Substantia nigra (tissue), 51 donors: ENCODE measurements at places on chromosomes 1 and 21.

- DNase-seq: no peak
These were observed 66.4 kb downstream of the PSMG1 start for GRCh38 chr21:39116761-39117439.

GRCh38 chr1:76292418-76293184, 218.1 kb downstream of the ST6GALNAC3 start:
- no peak for DNase-seq

DNA sequence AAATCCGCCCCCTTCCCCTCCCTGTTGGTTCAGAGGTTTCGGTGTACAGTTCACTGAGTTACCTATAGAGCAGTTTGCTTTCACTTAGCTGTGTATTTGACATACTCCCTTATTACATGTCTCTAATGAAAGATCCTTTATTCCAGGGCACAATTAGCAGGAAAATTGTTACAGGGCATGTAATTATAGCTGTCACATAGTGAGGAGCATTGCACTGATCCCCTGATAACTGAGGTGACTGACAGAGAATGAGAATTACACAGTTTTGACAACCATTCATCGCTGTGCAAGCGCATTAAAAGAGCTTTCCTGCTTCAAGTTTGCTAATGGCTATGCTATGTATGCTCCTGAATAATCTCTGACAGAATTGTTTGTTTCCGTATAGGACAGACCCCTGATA, 26.9 kb downstream of the DAP3 start:
- no peak for DNase-seq

DNA sequence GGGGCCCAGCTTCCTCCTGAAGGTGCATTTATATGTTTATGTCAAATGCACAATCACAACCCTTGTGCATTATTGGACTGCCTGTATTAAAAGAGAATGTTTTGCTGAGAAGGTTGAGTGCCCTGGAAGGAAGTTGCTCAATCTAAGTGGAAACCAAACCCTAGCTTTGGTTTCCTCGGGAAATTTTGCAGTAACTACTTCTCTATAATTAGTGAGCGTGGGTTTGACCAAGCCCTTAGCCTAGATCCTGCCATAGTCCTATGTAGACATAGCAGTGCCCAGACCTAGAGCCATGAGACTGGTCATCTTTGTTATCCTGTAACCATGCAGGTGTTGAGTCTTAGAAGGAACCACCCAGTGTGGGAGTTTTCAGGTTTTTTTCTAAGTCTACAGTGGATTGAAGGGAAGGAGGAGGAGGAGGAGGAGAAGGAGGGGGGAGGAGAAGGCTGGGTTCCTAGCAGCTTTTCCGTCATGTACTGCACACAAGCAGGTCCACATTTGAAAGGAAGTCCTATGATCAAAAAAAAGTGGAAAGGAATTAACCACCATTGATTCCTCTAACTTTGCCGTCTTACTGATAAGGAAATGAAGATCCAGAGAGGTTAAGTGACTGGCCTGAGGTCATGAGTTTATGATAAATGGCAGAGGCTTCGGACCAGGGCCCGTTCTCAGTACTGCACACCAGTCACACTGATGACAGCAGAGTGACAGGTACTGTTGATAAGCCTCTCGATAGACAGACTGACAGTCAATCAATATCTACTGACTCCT, 72.2 kb upstream of the LYST start:
- DNase-seq: no peak

DNA sequence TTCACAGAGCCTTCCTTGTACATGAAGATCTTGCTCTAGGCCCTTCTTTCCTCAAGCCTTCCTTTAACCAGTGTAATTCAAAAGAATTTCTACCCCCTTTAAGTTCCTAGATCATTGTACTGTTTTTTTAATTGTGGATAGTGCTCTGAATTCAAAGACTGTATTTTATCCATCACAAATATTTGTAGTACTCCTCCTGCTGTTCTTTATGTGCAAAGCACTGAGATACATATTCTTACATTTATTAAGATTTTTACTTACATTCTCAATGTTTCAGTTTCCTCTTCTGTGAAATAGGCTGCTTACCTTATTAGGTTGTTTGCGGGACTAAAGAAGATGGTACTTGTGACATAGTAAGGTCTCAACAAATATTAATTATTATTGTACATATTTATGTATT, 168.8 kb upstream of the PDE4B start:
- no peak for DNase-seq

GRCh38 chr1:12095452-12096263, 32.6 kb downstream of the TNFRSF8 start:
- DNase-seq: no peak

DNA sequence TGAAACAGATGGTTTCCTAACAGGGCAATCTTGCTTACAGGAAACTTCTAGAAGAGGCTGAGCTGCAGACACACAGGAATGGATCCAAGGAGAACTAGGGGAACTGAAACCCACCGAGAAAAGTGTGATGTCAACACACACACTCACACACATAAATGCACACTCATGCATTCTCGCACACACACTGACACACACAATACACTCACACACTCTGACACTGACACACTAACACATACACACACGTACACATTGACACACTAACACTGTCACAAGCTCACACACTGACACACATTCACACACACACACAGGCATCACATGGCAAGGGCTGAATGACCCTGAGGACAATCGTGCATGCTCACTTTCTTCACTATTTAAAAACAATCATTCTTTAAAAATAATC, 142.7 kb downstream of the NPHP4 start:
- no peak for DNase-seq

GRCh38 chr21:38295997-38296764, 39.4 kb downstream of the KCNJ15 start:
- DNase-seq: no peak

DNA sequence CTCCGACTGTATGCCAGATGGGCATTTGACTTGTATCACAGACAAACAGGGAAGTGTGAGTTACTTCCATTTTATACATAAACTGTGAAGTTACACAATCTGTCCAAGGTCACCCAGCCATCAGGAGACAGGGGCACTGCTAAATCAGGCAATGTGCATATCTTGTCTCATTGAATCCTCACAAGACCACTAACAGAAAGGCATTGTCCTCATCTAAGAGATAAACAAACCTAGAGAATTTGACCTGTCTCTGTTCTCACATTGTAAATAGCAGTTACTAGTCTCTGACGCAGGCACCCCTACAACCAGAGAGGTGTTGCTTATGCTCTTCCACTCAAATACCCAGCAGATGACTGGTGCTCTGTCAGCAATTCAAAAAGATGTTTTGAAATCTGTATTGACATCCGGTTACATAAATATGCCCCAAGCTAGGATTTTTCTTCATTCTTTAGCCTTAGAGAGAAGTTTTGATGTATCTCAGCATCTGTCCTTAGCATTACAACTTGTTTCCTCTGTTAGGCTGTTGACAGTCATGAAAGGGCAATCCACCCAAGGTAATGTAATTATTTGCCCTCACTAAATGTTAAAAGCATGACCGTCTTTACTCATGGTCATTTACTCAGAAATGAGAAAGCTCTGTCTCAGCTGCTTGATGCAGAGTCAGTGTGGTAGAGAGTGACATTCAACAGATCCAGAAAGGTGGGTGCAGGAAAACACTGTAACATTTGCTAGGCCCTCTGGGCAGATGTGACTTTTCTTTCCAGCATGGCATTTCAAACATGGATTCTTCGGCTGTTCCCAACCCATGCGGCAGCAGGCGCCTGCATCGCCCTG, 51.9 kb upstream of the ZNF326 start:
- DNase-seq: no peak

DNA sequence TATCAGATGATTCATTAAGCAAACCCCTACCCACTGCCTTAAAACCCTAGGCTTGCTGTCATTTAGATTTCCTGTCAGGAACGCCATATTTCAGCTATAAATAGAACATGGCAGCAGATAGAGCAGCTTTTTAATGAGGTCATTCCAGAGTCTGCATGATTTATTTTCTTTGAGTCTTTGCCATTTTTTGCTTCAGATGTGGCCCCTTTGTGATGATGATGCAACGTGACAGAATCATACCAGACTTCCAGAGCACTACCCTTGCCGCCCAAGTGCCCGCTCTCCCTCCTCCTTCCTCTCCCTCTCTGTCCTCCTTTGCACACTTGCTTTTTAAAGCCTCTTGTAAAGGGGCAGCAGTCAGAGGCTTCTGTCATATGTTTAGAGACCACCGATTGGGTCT, 55.5 kb upstream of the TRIM67 start:
- DNase-seq: no peak

- DNase-seq: no peak
These were observed 22.5 kb upstream of the KHDRBS1 start for GRCh38 chr1:31991182-31991581.

DNA sequence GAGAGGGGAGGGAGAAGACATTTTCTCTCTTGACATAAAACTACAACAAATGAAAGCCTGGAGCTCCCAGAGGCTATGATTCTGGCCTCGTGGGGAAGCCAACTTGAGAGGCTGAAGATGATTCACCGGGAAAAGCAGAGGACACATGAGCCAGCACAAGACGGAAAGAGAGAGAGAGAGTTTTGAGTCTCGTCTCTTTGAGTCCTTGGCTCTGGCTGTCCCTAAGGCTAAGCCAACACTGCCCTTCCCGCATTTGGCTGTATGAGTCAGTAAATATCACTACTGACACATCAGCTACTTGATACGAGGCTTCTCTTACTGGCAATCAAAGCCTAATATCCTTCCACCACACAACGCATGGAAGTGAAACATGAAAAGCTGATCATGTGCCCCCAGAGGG, 95.5 kb downstream of the GRIK3 start:
- DNase-seq: no peak

- DNase-seq: no peak
These were observed 24.8 kb downstream of the F11R start for GRCh38 chr1:160996178-160996577.

- DNase-seq: no peak
These were observed 67.9 kb upstream of the ARID1A start for GRCh38 chr1:26627954-26628353.

DNA sequence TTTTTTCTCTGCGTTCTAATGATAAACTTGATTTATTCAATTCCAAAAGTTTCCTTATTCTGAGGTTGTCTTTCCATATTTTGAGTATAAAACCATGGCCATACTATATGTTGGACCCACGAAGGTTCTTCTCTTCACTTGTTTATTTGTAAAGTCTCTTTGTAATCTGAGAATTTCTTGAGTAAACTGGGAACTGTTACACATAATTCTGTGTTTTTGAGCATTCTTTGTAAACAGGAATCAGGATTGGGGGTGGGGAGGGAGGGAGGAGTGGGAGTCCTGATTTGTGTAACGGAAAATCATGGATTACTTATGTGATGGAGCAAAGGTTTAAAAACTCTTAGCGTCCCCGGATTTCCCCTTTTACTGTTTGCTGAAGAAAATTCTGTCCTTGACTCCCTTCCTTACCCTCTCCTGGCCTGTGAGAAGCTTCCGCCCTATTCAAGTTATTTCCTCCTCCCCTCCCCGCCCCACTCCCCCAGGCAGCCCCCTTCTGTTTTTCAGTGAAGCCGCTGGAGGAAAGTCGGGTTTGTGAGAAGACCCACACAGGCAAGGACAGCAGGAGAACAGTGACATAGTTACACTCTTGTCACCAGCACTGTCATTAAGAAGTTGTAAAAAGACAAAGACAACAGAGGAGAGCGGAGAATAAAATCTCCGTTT, 6.4 kb upstream of the NBPF11 start:
- DNase-seq: no peak

- DNase-seq: no peak
These were observed 67.9 kb upstream of the ZNF326 start for GRCh38 chr1:89927049-89927448.

DNA sequence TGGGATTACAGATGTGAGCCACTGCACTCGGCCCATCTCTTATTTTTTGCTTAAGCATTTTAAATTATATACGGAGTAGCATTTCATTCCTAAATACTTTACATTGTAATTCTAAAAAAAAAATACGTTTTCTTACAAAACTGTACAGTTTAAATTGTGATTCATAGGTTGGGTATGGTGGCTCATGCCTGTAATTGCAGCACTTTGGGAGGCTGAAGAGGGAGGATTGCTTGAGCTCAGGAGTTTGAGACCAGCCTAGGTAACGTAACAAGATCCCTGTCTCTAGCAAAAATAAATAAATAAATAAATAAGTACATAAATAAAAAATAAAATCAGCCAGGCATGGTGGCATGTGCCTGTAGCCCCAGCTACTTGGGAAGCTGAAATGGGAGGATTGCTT, 24.6 kb downstream of the TBCE start:
- DNase-seq: no peak

DNA sequence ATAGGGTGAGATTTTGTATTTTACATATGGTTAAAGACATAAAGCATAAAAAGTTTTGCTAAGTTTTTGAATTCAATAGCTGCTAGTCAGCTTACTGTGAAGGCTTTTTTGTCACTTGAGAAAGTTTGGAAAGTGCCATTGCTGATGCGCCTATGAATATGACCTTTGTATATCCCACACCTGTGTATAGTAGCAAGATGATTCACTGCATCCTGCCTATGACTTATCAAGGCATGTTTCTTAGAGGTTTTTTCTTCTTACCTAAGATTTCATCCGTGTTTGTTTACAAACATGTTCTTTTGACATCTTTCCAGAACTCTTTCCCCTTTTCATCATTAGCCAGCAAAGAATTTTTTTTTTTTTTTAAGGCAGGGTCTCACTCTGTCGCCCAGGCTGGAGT, 51.5 kb downstream of the PRKAA2 start:
- DNase-seq: no peak

DNA sequence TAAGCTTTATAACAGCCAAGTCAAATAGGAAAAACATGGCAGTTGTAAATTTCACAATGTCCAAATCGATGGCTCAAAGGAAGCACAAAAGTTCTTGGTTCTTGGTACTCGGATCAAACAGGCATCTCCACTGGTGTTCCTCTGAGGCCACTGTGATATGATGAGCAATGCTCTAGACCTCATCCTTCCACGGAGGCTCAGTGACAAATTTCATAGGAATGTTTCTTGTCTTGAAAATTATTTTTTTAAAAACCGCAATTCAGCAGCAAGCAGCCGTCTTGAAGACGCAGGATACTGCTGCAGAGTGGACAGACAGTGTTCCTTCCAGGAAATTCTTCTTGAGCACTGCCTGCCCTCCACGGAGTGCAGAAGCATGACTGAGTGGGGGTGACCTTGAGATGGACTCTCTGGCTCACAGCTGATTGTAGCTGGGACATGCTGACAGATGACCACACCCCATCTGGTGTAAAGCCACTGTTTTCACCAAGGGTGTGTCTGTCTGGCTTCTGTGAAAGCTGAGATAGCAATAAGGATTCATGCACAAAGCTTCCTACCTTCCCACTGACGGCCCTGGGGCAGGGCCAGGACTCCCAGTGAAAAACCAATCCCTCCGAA, 61.9 kb downstream of the TIAM1 start:
- DNase-seq: no peak

DNA sequence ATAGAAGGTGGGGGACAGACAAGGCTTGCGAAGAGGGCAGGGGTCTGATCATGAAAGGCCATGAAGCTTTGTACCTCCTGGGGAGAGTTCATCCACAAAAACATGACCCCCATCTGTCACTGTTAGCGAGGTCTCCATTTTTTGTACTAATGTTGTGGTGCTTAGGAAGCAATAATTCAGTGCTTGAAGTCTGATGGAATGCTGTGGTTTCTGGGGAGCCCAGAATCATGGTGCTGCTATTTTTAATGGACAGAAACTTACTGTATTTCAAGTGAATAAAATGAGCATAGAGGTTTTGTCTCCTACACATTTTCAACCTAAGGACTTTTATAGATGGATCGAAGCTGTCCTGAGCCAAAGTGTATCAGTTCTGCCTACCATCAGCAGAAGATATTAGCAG, 28.2 kb upstream of the RGL1 start:
- no peak for DNase-seq
